Thyroid gland (tissue), 4 donors: ENCODE measurements at places on chromosomes 7 and 10. TPM values are rescaled to one million over a fixed set of nuclear protein-coding genes. Genes with fewer than 3 reads are reported as not detected.
A peak's percentile ranks its signal among the peaks of the same experiment; 100 is the strongest.

Gene ACSM6
- 0.63 TPM for total RNA-seq

Gene SLC26A5
- 1.9 TPM for total RNA-seq

Gene PANK1
- total RNA-seq, result 20.6 TPM

- H3K27me3 ChIP-seq, result no peaks in the 10 kb centered on the region
- H3K4me1 ChIP-seq, result peaks cover 15% of the 10 kb centered on the region
- DNase-seq, result peak; percentile 71
- H3K36me3 ChIP-seq, result no peaks in the 10 kb centered on the region
- peak overlapping the region; percentile 22 for H3K4me3 ChIP-seq
- no peak overlapping the region for H3K27ac ChIP-seq
Observed at GRCh38 chr7:6615723-6616555, 529 bp downstream of the ZNF853 start.

DNA sequence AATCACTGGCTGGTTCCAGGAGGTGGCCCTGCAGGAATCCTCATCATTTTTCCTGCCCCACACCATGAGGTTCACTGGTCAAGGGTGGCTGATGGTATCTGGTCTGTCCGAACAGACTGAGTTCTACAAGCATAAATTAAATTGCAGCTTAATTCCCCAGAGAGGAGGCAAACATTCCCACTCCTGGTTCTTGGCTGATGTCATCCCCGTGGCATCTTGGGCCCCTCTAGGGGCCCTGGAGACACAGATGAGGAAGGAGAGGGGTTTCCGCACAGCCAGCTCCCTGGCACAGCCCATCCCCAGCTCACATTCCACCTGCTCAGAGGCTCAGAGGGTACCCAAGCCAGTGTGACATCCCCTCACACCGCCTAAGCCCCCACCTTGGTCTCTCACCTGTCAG is 5.3 kb upstream of the KLRG2 start:
- no peaks in the 10 kb centered on the region for H3K36me3 ChIP-seq
- H3K4me3 ChIP-seq, result no peak overlapping the region
- peak overlapping the region; percentile 87 for H3K27ac ChIP-seq

DNA sequence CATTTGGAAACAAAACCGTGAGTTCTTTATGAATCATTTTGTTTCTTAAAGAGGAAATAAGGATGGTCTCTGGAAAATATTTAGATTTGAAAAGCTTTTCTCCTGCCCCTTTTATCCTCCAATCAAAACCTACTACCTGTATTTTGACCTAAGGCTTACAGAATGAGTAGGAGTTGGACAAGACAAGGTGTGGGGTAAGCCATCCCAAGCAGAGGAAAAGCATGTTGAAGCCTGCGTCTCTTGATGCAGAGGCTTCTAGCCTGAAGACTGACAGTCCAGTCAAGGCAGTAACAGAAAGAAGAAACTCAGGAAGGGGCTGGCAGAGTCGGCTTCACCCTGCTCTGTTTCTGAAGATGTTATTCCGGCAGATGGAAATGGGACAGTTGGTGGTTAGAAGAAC is 551.1 kb downstream of the SORCS3 start:
- H3K36me3 ChIP-seq, result no peaks in the 10 kb centered on the region
- no peak for DNase-seq
- no peaks in the 10 kb centered on the region for H3K4me1 ChIP-seq
- H3K4me3 ChIP-seq, result no peak overlapping the region
- no peak overlapping the region for H3K27ac ChIP-seq

DNA sequence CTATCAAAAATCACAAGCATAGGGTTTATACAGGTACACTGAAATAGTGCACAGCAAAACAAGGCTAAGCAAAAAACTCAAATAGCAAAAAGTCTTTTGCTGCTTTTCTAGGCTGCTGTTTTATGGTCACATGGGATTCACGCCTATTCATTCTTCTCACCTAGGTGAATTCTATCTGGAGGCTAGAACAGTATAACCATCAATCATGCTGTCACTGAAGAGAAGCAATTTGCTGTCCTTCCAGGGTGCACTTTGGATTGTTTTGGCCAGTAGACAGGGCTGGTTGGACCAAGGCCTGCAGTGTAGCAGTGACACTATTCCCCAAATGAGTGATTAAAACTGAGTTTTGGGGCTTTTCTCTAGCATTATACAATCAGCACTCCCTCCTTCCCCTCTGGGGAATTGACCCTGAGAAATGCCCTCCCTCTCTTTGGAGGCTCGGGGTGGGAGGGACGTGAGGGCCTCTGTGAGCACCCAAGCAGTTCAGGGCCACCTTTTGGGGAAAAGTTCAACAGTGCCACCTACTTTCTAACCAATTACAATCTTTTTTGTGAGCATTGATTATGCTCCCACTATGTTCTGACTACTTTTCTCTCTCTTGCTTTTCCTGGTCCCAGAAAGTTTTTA is 16.2 kb upstream of the SND1 start:
- no peaks in the 10 kb centered on the region for H3K4me1 ChIP-seq
- H3K27me3 ChIP-seq, result no peaks in the 10 kb centered on the region
- H3K36me3 ChIP-seq, result no peaks in the 10 kb centered on the region
- H3K4me3 ChIP-seq, result no peak overlapping the region

GRCh38 chr10:69979174-69979573 is 73.5 kb upstream of the MACROH2A2 start:
- no peaks in the 10 kb centered on the region for H3K4me1 ChIP-seq
- no peak overlapping the region for H3K4me3 ChIP-seq
- H3K27ac ChIP-seq, result no peak overlapping the region
- H3K27me3 ChIP-seq, result no peaks in the 10 kb centered on the region
- no peak for DNase-seq
